ENCODE measurements at places on chromosomes 3 and 15. TPM values are rescaled to one million over a fixed set of nuclear protein-coding genes. Genes with fewer than 3 reads are reported as not detected.

The LRRC15 gene
- total RNA-seq: under 0.01 TPM

The MUSTN1 gene
- total RNA-seq: 0.79 TPM

The CRELD1 gene
- total RNA-seq: 40.8 TPM

The GLDN gene
- total RNA-seq: not detected

The PLXNA1 gene
- total RNA-seq: 56.1 TPM

The PP2D1 gene
- total RNA-seq: not detected

The TRPM7 gene
- 60.9 TPM for total RNA-seq

The CADPS gene
- not detected for total RNA-seq

The RGMA gene
- total RNA-seq: 0.11 TPM

The KBTBD12 gene
- total RNA-seq: not detected

The ZPLD1 gene
- total RNA-seq: not detected

The LDHAL6B gene
- total RNA-seq: not detected

The SOX14 gene
- total RNA-seq: not detected

The ACP3 gene
- total RNA-seq: 0.39 TPM

The TGM4 gene
- 16.5 TPM for total RNA-seq

The RTP3 gene
- total RNA-seq: not detected

The FHIT gene
- 5.1 TPM for total RNA-seq

The NR2F2 gene
- total RNA-seq: 23.2 TPM

The LINGO1 gene
- not detected for total RNA-seq

The GPR27 gene
- not detected for total RNA-seq

The TGM5 gene
- not detected for total RNA-seq

The REC114 gene
- not detected for total RNA-seq

The SHC4 gene
- total RNA-seq: 0.79 TPM

The MBNL1 gene
- 218 TPM for total RNA-seq

The CAMP gene
- not detected for total RNA-seq

The ITIH3 gene
- not detected for total RNA-seq

The SUSD5 gene
- 0.43 TPM for total RNA-seq

The NPAP1 gene
- not detected for total RNA-seq

The SLC24A5 gene
- total RNA-seq: not detected

The LTK gene
- under 0.01 TPM for total RNA-seq

The IL12A gene
- under 0.01 TPM for total RNA-seq

Measured in placental epithelial cell (primary cell).